ENCODE measurements at places on chromosomes 16 and 17. TPM values are rescaled to one million over a fixed set of nuclear protein-coding genes. Genes with fewer than 3 reads are reported as not detected.
A peak's percentile ranks its signal among the peaks of the same experiment; 100 is the strongest.

MPP2 gene
- total RNA-seq = 6.0 TPM

P2RX5 gene
- total RNA-seq = 35.7 TPM

C17orf100 gene
- 1.6 TPM for total RNA-seq

ALOX15B gene
- not detected for total RNA-seq

ASPSCR1 gene
- 24.5 TPM for total RNA-seq

MT1M gene
- not detected for total RNA-seq

PRSS33 gene
- not detected for total RNA-seq

ADGRG3 gene
- not detected for total RNA-seq

GP1BA gene
- not detected for total RNA-seq

UNC13D gene
- 144 TPM for total RNA-seq

CDK3 gene
- total RNA-seq = 3.8 TPM

IL17C gene
- not detected for total RNA-seq

- H3K27me3 ChIP-seq = no peaks in the 10 kb centered on the region
- no peak overlapping the region for H3K27ac ChIP-seq
- no peak overlapping the region for H3K4me3 ChIP-seq
- no peaks in the 10 kb centered on the region for H3K4me1 ChIP-seq
- no peak for DNase-seq
Observed at GRCh38 chr16:78275420-78275819, 176.0 kb downstream of the WWOX start.

DNA sequence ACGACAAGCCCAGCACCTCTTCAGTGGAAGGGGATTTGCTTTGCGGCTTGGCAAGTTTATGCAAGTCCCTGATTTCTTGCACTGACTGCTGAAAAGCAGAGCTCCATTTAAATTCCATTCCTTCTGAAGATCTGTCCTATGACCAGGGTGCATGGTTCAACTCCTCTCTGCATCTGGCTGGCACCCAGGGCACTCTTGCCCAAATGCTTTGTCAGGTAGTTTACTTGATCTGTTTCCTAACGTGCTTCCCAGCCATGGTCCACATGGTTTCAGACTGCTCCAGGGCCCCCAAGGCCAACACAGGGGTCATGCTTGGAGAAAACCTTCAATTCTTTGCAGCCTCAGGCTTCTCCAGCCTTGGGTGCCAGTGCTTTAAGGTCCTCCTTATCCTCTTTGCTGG is 11.2 kb upstream of the HP start:
- H3K27ac ChIP-seq = no peak overlapping the region
- H3K4me1 ChIP-seq = no peaks in the 10 kb centered on the region
- no peak overlapping the region for H3K4me3 ChIP-seq
- H3K36me3 ChIP-seq = peaks cover 8% of the 10 kb centered on the region
- no peaks in the 10 kb centered on the region for H3K27me3 ChIP-seq

DNA sequence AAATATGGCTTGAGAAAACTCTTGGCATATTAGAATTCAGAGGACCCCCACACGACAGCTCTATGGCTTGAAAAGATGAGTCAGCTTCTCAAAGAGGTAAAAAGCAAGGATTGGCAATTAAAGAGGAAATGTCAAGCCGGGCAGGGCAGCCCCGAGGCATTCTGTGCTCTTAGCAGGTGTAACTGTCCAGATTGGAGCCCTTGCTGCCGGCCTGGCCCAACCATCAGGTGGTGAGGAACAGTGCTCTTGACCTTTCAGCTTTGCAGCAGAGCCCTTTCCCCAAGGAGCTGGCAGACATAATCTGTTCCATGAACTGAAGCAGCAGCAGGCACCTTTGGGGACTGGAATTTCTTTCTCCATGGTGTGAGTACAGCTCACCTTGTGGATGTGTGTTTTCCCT is 287.8 kb downstream of the UTP18 start:
- DNase-seq = no peak
- no peaks in the 10 kb centered on the region for H3K36me3 ChIP-seq
- no peak overlapping the region for H3K27ac ChIP-seq
- peaks cover 4% of the 10 kb centered on the region for H3K27me3 ChIP-seq
- no peaks in the 10 kb centered on the region for H3K4me1 ChIP-seq

DNA sequence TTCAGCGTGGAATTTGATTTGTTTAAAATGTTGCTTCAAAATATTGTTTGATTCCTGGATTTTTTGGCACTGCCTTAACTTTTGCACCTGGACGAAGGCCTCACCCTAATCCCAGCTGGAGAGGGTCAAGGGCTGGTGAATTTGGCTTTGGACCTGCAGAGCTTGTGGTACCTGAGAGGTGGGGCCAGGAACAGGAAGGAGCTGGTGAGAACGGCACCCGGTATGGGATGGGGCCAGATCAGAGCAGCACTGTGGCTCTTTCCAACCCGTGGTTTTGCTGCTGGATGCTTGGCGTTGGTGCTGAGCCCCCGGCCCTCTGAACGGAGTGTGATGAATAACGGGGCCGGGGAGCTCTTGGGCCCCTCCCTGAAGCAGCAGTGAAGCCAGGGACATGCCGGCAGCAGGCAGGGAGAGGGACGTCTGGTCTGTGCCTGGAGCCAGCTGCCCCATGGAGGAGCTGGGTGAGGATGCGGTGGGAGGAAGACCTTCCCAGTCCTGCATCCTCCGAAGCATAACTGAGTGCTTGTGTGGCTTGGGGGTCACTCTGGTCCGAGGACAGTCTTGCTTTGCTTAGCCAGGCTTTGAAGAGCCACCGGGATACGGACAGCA is 275.4 kb downstream of the SEC14L1 start:
- H3K36me3 ChIP-seq = peaks cover 14% of the 10 kb centered on the region
- peaks cover 54% of the 10 kb centered on the region for H3K4me1 ChIP-seq
- no peak for DNase-seq
- no peak overlapping the region for H3K4me3 ChIP-seq

GRCh38 chr17:14553847-14554246 is 253.0 kb downstream of the HS3ST3B1 start:
- DNase-seq = no peak
- H3K27ac ChIP-seq = no peak overlapping the region
- H3K4me1 ChIP-seq = peaks cover 9% of the 10 kb centered on the region

DNA sequence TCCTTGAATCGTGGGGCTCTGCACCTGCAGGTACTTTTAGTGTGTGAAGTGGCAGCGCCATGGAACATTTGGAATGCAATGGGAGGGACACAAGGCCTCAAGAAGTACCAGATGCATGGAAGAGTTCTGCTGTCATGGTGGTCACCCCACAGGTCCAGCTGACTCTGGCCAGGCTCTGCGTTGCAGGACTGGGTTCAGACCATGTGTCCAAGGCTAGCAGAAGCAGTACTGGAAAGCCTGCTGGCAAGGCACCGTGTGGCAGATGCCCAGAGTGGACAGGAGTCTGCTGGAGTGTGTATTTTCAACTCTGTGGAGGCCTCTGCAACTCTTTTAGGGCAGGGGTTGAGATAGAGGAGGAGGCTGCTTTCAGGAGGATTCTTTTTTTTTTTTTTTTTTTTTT is 2.1 kb downstream of the PIPOX start:
- peaks cover 13% of the 10 kb centered on the region for H3K4me1 ChIP-seq
- H3K27ac ChIP-seq = no peak overlapping the region
- no peak for DNase-seq
- no peak overlapping the region for H3K4me3 ChIP-seq

GRCh38 chr16:57167953-57168352 is 17.9 kb downstream of the PSME3IP1 start:
- peaks cover 39% of the 10 kb centered on the region for H3K36me3 ChIP-seq
- H3K4me3 ChIP-seq = no peak overlapping the region
- peaks cover 4% of the 10 kb centered on the region for H3K4me1 ChIP-seq
- no peak overlapping the region for H3K27ac ChIP-seq
- no peaks in the 10 kb centered on the region for H3K27me3 ChIP-seq

- no peak overlapping the region for H3K27ac ChIP-seq
- H3K36me3 ChIP-seq = no peaks in the 10 kb centered on the region
- no peak for DNase-seq
- H3K4me3 ChIP-seq = no peak overlapping the region
- no peaks in the 10 kb centered on the region for H3K4me1 ChIP-seq
Observed at GRCh38 chr16:76502063-76502462, 224.9 kb downstream of the CNTNAP4 start.

GRCh38 chr16:72743011-72743761 is 304.7 kb downstream of the ZFHX3 start:
- no peak overlapping the region for H3K27ac ChIP-seq
- H3K27me3 ChIP-seq = peaks cover 1% of the 10 kb centered on the region
- no peak overlapping the region for H3K4me3 ChIP-seq
- no peak for DNase-seq

GRCh38 chr16:5015351-5015750 is 18.4 kb downstream of the NAGPA start:
- H3K4me3 ChIP-seq = no peak overlapping the region
- no peaks in the 10 kb centered on the region for H3K36me3 ChIP-seq
- H3K4me1 ChIP-seq = no peaks in the 10 kb centered on the region
- H3K27ac ChIP-seq = no peak overlapping the region

DNA sequence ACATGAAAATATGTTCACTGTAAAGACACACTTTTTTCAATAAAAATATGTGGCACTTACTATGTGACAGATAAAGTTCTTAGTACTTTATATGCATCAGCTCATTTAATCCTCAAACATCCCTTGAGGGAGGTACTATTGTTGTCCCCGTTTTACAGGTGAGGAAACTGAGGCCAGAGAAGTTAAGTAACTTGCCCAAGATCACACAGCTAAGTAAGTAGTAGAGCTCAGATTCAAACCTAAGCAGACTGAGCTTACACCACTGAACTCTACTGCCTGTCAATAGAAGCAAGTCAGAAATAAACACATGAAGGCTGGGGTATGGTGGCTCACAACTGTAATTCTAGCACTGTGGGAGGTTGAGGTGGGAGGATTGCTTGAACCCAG is 13.9 kb downstream of the CDH3 start:
- peaks cover 9% of the 10 kb centered on the region for H3K27me3 ChIP-seq
- no peak overlapping the region for H3K27ac ChIP-seq

GRCh38 chr17:17172001-17172939 is 33.9 kb downstream of the PLD6 start:
- peaks cover 30% of the 10 kb centered on the region for H3K36me3 ChIP-seq
- no peaks in the 10 kb centered on the region for H3K27me3 ChIP-seq
- peaks cover 30% of the 10 kb centered on the region for H3K4me1 ChIP-seq
- no peak for DNase-seq

DNA sequence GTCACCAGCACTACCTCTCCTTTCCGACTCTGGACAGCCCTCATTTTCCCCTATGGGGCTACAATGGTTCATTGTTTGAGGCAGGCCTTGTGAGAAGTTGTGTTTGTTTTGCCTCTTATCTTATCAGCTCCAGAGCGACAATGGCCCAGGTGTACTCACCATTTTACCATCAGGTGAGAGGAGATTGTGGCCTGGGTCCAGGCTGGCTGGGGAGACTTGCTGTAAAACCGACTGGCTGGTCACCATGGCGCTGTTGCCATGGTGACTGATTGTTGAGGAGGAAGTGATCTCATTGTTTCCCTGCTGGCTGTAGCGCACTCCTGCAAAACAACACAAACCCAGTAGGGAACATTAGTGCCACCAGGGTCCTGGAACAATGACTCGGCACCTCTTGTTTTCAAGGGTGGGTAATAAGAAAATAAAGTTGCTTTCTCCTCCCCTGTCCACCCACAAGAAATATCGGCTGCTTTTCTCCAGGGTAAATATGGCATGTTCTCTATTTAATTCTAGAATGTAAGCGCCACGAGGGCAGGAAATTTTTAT is 34.4 kb downstream of the HNF1B start:
- no peak overlapping the region for H3K4me3 ChIP-seq
- peaks cover 2% of the 10 kb centered on the region for H3K4me1 ChIP-seq
- peak; percentile 14 for DNase-seq
- no peaks in the 10 kb centered on the region for H3K36me3 ChIP-seq
- H3K27me3 ChIP-seq = peaks cover 19% of the 10 kb centered on the region

GRCh38 chr16:3465911-3466584 is 22.6 kb downstream of the NAA60 start:
- H3K4me3 ChIP-seq = no peak overlapping the region
- no peak for DNase-seq
- H3K27me3 ChIP-seq = no peaks in the 10 kb centered on the region
- peaks cover 16% of the 10 kb centered on the region for H3K36me3 ChIP-seq
- H3K27ac ChIP-seq = peak overlapping the region; percentile 31

GRCh38 chr16:73730481-73731090 is 566.0 kb upstream of the PSMD7 start:
- no peak overlapping the region for H3K27ac ChIP-seq
- H3K4me3 ChIP-seq = no peak overlapping the region
- no peaks in the 10 kb centered on the region for H3K27me3 ChIP-seq
- H3K4me1 ChIP-seq = peaks cover 4% of the 10 kb centered on the region
- no peaks in the 10 kb centered on the region for H3K36me3 ChIP-seq

DNA sequence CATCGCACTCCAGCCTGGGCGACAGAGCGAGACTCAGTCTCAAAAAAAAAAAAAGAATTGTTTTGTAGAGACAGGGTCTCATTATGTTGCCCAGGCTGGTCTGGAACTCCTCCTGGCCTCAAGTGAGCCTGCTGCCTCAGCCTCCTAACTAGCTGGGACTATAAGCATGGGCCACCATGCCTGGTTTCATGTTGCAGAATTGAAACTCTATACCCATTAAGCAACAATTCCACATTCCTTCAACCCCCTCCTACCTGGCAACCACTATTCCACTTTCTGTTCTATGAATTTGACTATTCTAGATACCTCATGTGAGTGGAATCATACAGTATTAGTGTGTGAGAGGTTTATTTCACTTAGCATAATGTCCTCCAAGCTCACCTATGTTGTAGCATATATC is 24.5 kb downstream of the RNF135 start:
- no peak overlapping the region for H3K4me3 ChIP-seq
- H3K27ac ChIP-seq = no peak overlapping the region
- no peak for DNase-seq
- no peaks in the 10 kb centered on the region for H3K4me1 ChIP-seq
- peaks cover 5% of the 10 kb centered on the region for H3K36me3 ChIP-seq

- H3K27ac ChIP-seq = no peak overlapping the region
- no peak overlapping the region for H3K4me3 ChIP-seq
- no peaks in the 10 kb centered on the region for H3K27me3 ChIP-seq
Observed at GRCh38 chr17:43354371-43354770, 44.4 kb upstream of the ARL4D start.

- no peak overlapping the region for H3K4me3 ChIP-seq
- H3K27me3 ChIP-seq = peaks cover 14% of the 10 kb centered on the region
- DNase-seq = no peak
Observed at GRCh38 chr16:12927591-12927990, 26.2 kb downstream of the SHISA9 start.

DNA sequence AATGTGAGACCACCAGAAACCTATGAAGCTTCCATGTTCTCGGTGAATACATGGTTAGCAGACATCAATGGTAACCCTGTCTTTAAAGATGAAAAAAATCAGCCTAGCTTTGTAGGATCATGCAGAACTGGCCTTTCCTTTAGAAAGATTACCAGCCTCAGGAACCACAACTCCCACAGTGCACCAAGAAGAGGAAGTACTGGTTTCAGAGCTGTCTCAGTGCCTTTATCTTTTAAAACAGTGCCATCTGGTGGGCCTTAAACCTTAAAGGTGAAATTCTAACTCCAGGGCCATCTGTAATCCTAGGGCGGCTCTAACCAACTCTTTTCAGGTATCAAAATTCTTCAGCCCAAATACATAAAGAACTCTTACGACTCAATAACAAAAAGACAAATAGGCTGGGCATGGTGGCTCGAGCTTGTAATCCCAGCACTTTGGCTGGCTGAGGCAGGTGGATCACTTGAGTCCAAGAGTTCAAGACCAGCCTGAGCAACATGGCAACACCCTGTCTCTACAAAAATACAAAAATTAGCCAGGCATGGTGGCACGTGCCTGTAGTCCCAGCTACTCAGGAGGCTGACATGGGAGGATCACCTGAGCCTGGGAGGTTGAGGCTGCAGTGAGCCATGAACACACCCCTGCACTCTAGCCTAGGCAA is 5.4 kb downstream of the ATPAF2 start:
- H3K36me3 ChIP-seq = peaks cover 3% of the 10 kb centered on the region
- H3K4me3 ChIP-seq = no peak overlapping the region
- peak; percentile 76 for DNase-seq
- H3K27ac ChIP-seq = no peak overlapping the region
